ENCODE measurements at places on chromosomes 7 and 10.

DNA sequence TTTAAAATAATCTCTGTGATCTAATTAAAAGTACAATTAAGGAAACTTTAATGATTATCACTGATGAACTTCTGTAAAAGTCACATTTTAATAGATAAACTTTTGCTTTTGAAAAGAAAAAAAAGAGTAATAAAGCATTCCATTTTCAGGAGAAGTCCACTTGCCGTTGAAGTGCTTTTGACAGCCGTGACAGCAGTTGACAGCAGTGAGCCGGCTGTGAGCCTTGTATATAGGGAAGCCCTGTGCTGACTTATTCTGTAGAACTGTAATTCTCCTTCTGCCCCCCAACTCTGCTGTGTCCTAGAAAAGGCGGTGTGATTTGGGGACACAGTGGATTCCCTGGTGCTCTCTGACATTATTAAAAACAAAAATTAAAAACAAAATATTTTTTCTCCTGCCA is 78.0 kb downstream of the POM121L12 start:
- no peak for DNase-seq

DNA sequence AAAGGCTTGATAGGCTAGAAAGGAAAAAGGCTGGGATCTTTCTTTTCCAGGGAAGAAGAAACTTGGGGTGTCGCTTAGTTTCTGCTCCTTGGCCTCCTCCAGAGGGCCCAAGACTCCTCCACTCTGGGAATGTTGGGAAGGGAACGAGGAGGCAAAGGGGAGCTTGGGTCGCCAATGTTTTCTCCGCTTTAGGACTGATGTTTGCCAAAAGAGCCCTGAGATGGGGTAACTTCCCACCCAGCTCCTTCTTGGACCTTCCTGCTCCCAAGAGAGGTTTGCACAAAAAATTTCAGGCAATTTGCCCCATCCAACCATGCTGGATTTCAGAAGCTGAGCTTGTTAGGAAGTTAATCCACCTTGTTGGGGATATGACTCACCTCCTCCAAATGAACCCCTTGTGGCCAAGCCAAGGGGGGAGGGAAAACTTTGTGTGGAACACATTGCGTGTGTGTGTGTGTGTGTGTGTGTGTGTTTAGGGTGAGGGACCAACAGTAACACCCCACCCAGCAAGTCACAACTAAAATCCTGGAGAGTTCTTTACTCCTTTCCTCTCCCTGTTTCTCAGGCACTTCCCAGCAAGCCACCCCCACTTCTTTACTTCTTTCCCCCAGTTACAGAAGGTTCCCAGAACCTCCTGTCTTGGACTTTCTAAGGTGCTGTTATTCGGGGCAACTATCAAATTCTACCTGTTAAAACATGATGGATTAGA is 8.7 kb upstream of the HOXA2 start:
- peak; percentile 51 for DNase-seq

DNA sequence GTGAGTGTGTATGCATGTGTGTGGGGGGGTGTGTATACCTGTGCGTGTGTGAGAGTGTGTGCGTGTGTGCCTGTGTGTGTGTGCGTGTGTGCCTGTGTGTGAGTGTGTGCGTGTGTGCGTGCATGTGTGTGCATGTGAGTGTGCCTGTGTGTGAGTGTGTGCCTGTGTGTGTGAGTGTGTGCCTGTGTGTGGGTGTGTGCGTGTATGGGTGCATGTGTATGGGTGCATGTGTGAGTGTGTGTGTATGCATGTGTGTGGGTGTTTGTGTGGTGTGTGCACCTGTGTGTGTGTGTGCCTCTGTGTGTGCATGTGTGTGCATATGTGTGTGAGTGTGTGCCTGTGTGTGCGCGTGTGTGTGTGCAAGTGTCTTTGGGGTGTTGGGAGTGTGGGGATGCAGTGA is 6.4 kb downstream of the ANTXRL start:
- DNase-seq = peak; percentile 7

GRCh38 chr10:45379891-45380540 is 6.0 kb downstream of the ALOX5 start:
- peak; percentile 62 for DNase-seq

- DNase-seq = no peak
Observed at GRCh38 chr10:35608328-35608672, 3.2 kb downstream of the GJD4 start.

DNA sequence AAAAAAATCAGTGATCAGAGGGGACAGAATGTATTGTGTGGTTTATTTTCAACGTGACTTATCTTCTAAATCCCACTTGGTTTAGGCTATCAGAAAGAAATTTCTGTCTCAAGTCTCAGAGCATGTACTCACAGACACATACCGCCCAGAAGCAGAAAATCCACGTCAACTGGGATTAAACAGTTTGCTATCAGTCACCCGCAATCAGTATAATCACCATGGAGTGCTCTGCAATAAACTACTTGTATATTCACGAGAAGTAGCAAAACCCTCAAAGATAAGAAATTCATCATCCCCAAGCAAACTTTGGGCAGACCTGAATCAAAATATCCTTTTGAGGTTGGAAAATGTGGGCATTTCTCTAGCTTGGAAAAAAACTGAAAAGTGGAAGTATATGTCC is 259.1 kb downstream of the FGFR2 start:
- no peak for DNase-seq

- DNase-seq = no peak
Observed at GRCh38 chr7:127189886-127190285, 62.9 kb downstream of the GRM8 start.

DNA sequence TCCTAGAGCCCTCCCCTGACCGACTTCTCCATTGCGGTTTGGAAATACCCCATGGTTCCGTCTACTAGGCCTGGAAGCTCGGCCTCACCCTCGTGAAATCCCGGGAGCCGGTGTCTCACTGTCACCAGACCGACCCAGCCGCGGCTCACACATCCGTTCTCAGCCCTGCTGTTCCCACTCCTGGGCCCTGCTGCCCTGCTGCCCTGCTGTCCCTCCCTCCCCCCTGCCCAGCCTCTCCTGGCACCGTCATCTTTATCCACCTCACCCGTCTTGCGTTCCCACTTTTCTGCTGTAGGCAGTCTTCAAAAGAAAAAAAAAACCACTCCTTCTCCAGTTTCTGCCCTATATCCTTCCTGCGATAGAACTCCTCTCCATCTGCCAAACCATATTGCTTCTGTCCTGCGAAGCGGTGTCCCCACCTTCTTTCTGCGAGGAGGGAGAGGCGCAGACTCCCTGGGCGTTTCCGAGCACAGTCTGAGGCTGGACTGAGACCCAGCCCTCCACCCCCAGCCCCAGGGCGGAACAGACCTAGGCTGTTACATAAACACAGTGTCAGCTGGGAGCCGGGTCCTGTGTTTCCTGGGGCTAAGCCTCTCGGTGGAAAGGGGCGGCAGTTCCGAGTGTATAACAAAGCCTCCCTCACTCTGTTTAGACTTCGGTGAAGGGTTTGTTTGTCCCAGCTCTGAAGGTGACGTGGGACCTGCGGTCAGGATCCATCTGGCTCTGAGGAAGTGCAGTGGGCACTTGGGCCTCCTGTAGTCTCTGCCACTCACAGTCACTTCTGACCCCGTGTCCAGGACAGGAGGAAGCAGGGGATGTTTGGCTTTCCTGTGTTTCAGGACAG is 2.8 kb downstream of the AGAP3 start:
- peak; percentile 79 for DNase-seq

DNA sequence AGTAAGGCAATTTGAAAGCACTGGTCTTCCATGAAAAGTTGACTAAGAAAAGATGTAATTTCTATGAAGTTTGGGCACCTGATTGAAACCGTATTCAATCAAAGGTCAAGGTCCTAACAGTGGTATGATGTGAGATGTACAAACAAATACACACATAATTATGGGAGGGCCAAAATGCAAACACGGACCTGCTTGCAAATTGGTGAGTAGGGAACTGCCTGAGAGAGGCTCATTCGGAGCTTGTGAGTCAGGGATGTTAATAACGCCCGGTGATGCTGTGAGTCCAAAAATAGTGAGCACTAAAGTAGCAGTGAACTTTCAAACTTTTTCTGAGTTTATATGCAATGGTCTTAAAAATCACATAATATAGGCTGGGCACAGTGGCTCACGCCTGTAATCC is 34.2 kb upstream of the FAM180A start:
- DNase-seq = no peak

- DNase-seq = no peak
Observed at GRCh38 chr10:47165168-47165710, 134.8 kb upstream of the GDF10 start.

- no peak for DNase-seq
Observed at GRCh38 chr7:45238806-45239205, 81.2 kb downstream of the RAMP3 start.

- DNase-seq = no peak
Observed at GRCh38 chr10:71262817-71263216, 50.4 kb downstream of the UNC5B start.

DNA sequence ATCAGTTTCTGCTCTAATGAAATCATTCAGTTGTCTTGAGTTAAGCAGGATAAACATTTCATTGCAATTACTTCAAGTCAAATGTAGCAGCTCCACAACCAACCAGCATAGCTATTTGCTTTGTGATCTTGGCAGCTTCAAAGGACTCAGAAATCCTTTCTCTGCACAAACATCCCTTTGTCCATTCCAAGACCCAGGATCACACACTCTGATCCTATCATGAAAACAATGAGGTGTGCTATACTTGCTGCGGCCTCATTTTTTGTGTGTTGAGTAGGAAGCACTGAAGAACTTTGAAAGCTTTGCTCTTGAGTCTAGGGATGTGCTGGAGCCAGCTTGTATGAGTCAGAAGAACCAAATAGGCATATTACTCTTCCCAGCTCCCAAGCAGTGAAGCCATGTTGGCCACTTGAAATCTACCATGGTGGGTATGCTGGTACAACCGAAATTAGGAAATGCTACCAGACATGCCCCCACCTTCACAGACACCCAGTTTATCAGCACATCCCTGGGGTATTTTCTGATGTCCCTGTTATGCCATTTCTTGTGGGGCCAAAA is 199.4 kb upstream of the PRSS58 start:
- DNase-seq = no peak

DNA sequence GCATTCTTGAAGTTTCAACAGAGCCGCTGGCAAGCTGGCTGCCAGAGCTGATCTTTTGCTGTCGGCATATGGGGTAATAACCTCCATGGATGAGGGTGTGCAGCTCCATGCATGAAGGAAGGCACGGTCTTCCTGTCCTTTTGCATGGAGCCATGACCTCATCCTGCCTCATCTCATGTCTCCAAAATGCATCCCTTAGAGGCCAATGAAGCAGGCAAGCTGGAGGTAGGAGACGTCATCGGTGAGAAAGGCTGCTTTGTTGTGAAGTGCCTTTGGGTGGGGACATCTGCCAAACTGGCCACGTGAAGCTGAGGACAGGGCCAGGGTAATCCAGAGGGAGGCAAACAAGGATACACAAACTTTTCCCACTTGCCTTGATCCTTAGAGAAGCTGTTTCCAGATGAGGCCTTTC is 161.5 kb upstream of the TBX20 start:
- DNase-seq = no peak

GRCh38 chr10:74968667-74969061 is 142.3 kb downstream of the KAT6B start:
- DNase-seq = no peak

GRCh38 chr10:52004342-52004949 is 305.1 kb upstream of the CSTF2T start:
- DNase-seq = no peak

DNA sequence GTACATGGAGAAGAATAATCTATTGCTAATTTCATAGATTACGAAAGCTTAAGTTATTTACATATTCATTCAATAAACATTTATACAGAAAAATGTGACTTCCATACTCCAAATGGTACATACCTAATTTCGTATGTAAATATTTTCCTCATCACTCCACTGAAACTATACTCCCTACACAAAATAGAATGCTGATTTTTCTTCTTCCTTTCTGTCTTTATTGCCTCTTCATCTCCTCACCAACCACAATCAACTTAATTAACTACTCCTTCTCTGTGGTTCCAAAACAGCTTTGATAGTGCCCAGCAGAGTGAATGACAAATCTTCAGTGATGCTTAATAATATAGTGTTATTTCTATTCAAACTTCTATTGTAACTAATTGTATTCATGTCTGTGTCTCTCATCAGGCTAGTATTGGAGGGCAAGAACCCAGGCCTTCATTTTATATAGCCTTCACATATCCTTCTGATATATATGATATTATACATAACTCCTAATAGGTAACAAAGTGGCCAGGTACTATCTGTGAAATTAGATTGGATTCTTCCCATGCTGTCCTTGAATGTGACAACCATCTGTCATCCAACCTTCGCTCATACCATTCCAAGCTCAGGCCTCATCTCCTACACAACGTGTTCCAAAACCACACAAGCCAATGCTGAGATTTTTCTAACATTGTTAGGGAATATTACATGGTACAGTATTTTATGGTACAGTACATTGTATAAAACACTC is 5.3 kb downstream of the ITGB1 start:
- DNase-seq = no peak

GRCh38 chr10:38038107-38038931 is 27.8 kb downstream of the ZNF33A start:
- DNase-seq = no peak

DNA sequence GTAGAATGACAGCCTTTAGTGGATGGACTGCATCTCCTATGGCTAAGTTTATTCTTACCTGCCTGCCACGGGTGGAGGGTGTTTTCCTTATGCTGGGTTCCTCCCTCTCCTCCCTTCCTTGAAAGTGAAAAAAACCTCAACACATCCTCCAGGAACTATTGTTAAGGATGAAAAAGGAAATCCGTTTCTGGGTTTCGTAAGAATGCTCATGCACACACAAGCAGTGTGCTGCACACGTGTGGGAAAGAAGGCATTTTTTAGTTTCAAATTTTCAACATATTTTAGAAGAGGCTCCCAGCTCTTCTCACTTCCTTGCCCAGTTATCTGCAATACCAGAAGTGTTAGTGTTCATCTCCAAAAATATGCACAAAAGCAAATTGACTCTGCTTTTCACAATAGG is 90.6 kb downstream of the FAM171A1 start:
- DNase-seq = no peak

GRCh38 chr7:115933471-115933870 is 97.1 kb downstream of the TFEC start:
- no peak for DNase-seq

GRCh38 chr10:73991884-73992245 is 6.1 kb upstream of the VCL start:
- DNase-seq = peak; percentile 45

GRCh38 chr10:90849956-90850749 is 7.7 kb downstream of the HTR7 start:
- no peak for DNase-seq

DNA sequence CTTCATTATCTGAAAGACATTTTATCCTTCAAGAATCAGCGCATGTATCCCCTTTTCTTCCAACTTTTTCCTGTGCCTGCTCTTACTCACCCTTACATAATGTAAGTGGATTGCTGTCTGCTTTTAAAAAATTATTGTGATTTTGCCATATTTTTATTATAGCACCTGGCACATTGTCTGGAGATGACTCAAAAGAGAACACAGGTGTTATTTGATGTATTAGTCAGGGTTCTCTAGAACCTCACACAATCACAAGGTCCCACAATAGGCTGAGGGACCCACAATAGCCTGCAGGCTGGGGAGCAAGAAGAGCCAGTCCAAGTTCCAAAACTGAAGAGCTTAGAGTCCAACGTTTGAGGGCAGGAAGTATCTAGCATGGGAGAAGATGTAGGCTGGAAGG is 390.0 kb downstream of the EXOC4 start:
- no peak for DNase-seq
